ENCODE measurements at places on chromosomes 5 and 9.

DNA sequence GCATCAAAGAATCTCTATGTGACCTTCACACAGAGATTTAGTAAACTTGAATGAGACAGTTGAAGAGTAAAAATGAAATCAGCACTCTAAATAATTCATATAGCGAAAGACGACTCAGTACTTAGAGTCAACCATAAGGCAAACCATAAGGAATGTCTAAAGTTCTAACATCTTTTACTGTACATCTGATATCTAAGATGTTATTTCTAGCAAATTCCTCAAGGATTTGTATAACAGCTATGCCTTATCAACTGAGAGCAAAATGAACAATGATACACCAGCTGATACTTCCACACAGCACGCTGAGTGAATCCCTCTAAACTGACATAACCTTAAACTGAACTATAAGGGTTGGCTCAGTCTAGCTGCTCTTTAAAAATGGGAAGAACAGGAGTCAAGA, 760.3 kb downstream of the EFNA5 start:
- no peak for DNase-seq

GRCh38 chr5:175021841-175022625, 297.7 kb downstream of the MSX2 start:
- DNase-seq, result no peak

- peak; percentile 53 for DNase-seq
These were observed 144.5 kb upstream of the TNC start for GRCh38 chr9:115262477-115262876.

DNA sequence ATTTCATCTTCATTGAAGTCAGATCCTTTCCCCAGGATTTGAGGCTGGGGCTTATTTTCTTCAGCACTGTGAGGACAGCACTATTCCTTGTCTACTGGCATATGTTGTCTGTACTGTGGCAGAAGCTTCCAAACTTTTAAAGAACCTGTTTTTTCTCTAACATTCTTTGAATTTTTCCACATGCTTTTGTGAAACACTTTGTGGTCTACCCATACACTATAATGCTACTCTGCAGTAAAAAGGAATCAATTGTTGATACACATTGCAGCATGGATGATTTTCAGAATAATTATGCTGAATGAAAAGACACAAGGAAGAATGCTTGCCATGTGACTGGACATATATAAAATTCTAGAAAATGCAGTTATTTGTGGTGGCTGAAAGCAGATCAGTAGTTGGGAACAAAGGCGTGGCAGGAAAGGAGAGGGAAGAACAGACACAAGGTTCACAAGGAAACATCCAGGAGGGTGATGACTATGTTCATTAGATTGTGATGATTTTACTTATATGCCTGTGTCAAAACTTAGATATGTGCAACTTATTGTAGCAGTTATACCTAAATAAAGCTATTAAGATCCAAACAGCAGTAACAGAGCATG, 96.8 kb downstream of the WNK2 start:
- DNase-seq, result no peak

GRCh38 chr5:91438871-91439270, 55.8 kb upstream of the ARRDC3 start:
- DNase-seq, result no peak

- DNase-seq, result no peak
These were observed 85.9 kb downstream of the ERBIN start for GRCh38 chr5:66012271-66012670.

DNA sequence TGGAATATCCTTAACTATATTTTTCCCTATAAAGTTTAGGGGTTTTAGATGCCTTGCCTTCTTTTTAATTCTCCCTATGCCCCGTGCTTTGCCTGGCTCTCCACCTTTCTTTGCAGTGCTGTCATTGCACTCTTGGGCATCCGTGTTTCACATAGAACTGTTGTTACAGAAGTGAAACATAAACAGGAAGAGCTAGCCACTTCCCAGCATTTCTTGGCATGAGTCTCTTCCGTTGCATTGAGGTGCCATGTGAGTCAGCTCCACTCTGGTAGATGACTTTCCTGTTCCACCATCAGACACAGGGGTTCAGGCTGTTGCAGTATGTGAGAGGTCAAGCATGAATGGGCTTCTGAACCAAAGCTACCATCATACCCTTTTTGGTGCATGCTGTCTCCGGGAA, 73.4 kb downstream of the ANGPTL2 start:
- DNase-seq, result peak; percentile 59

DNA sequence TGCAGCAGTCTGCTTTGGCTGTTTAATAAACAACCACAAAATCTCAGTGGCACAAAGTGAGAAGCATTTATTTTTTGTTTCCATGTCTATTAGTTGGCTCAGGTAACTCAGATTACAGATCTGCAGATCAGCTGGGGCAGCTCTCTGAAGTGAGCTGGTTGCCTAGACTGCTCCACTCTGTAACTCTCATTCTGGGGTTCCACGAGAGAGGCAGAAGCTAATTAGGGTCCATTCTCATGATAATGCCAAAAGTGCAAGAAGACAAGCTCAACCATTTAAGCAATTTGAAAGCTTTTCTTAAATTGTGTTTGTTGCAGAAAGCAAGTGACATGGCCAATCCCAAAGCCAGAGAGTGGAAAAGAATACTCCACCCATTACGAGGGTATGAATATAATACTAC, 13.2 kb downstream of the MEIKIN start:
- DNase-seq, result no peak

GRCh38 chr5:149268928-149269557, 2.6 kb upstream of the AFAP1L1 start:
- DNase-seq, result no peak

- DNase-seq, result no peak
These were observed 22.6 kb upstream of the HK3 start for GRCh38 chr5:176921714-176922113.

DNA sequence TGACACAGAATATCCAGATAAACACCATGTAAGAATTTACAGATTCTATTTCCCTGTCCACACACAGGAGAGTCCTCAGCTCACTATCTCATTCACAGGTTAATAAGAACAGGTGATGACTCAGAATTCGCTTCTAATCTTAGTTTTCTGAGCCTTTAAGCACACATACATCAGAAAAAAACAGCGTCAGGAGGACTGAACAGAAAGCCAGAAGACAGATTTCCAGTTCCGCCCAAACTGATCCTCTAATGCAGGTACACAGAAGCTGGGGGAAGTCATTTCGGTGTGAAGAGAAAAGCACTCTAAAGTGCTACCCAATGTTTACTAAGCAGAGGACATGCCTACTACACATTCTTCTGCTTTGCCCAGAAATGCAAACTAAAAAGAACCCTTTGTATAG, 1.6 kb downstream of the CEMIP2 start:
- no peak for DNase-seq

DNA sequence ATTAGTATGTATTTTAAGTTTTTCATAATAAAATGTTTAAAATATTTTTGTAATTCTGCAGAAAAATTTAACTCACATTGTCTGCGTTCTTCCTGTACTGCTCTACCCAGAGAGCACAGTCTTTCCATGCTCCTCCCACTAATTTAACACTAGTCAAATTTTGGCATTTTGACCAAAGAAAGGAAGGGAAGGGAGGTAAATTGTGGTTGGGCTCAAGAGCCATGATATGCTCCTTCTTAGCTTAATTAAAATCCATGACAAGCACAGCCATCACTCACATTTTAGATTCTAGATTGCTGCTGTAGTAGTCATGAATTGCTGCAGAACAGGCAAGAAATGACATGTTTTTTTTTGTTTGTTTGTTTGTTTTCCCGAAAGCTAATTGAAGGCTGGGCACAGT, 98.4 kb downstream of the NLN start:
- DNase-seq, result no peak

- no peak for DNase-seq
These were observed 42.9 kb downstream of the FEM1C start for GRCh38 chr5:115501464-115502210.

- DNase-seq, result no peak
These were observed 595.7 kb downstream of the EFNA5 start for GRCh38 chr5:107074996-107075395.

- DNase-seq, result no peak
These were observed 1.1 kb downstream of the HEXB start for GRCh38 chr5:74685979-74686631.

DNA sequence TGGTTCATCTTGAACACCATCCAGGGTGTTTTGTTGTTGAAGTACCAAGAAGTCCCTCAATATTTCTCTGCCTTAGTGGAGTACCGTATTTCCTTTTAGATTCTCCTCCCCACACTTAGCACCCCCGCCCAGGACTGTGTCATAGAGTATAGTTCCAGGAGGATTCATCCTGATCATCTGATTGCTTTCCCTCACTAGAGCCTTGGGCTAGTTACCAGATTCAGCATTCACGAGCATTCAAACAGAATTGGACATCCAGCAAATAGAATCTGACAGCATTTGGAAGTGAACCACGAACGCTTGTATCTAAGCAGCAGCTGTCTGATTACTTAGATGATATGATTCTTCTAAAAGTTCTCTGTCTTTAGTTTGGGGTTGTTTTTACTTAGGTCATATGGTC, 248.1 kb upstream of the TAS2R1 start:
- no peak for DNase-seq

DNA sequence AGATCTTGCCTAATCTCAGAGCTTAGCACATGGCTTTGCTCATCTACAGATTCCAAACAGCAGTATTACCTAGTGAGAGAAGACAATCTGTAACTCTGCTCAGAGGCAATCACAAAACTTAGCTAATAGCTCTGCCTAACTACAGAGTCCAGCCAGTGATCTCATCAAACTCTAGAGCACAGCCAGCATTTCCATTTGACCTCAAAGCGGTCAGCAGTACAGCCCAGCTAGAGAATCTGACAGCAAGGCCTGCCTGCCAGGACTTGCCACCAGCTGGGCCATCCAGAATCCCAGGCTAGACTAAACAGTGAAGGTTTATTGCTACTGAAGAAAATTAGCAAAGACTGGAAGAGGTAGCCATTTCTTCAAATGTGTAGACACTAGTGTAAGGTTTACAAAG, 217.9 kb upstream of the VLDLR start:
- DNase-seq, result no peak

- no peak for DNase-seq
These were observed 211.2 kb downstream of the GOLPH3 start for GRCh38 chr5:31962871-31963307.

GRCh38 chr9:20138116-20138515, 349.3 kb upstream of the SLC24A2 start:
- no peak for DNase-seq

DNA sequence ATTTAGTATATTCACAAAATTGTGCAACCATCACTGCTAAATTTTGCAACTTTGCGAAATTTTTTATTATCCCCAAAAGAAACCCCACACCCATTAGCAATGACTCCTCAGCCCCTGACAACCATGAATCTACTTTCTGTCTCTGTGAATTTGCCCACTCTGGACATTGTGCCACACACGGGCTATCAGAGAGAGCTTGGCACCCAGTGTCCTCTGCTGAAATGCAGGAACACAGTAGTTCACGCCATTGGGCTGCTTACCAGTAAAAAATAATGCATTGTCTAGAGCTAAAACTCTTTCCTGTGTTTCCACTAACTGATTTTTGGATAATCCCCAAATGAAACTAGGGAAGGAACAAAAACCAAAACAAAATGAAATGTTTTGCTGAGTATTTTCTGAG, 60.0 kb downstream of the HRH2 start:
- no peak for DNase-seq

DNA sequence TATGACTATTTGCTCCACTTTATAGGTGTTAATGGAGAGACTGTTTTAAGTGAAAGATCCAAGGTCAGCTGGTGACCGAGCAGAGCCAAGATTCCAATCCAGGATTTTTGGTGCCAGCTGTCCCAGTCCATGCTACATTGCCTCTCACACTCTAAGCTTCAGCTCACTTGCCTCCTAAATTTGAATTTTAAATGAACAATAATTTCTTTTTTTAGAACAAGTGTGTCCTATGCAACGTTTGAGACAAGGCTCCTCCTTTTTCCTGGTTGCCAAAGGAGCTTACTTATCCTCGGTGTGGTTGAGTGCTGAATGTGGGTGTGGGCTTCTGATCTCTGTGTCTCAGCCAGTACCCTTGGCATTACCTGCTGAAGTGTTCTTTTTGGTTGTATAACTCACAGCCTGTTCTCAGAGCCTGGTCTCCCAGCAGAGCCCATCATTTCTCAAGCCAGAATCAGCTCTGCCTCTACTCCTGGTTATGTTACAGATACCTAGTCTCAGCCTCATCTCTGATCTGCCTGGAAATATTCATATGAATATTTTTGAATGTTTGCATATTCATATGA, 4.0 kb upstream of the PRRC1 start:
- no peak for DNase-seq

GRCh38 chr5:74242516-74242915, 398.0 kb downstream of the ENC1 start:
- no peak for DNase-seq

DNA sequence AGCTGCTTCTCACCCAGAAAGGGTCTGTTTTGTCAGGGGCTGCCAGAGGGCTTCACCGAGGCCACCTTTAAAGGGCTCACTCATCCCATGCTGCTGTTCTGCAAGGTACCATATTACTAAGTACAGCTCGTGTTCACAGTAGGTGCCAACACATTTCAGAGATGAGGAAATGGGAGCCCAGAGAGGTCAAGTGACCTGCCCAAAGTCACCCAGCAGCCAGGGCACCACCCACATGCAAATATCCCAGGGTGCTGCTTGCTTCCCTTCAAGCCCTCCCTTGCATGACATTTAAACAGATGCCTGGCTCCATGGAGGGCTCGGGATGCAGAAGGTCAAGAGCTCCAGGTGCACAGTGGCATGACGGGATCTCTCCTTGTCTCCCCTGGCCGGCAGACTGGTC, 123.5 kb upstream of the SARDH start:
- DNase-seq, result no peak

DNA sequence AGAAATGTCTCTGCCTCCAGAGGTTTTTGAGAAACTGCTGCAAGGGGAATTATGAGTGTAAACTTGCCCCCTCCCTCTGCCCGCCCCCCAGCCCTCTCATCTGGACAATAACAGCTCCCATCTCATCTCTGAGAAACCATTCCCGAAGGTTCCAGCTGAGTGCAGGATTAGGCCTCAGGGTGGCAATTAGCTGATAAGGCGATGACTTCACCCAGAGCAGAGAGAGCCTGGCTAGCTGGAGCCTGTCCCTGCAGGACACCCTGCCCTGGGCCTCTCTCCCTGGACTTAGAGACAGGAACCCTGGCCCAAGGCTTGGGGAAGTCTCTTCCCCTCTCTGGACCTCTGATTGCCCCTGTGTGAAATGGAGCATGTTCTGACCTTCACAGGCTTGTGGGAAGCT, 45.7 kb upstream of the HAND1 start:
- no peak for DNase-seq

GRCh38 chr5:5436203-5436760, 13.8 kb downstream of the ICE1 start:
- no peak for DNase-seq

- no peak for DNase-seq
These were observed 4.4 kb upstream of the FOXE1 start for GRCh38 chr9:97848480-97849237.

Measured in non-pigmented ciliary epithelial cell (primary cell).